Activated CD8-positive, alpha-beta memory T cell treated with anti-CD3 and anti-CD28 coated beads for 1 hour (primary cell): ENCODE measurements at places on chromosomes 2 and 18.

DNA sequence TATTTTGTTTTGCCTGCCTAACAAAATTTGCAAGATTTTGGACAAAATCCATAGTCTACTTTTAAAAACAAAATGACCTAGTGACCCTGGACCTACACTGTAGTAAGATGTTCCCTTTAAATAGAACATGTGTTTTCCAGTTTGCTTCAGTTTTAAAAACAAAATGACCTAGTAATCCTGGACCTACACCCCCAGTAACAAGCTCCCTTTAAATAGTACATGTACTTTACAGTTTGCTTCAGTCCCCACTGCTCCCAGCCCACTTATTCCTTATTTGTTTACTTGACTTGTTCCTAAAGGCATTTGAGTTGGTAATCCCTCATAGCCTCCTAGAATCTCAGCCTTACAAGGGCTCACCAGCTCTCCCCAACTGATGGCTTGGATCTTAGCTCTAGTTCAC is 34.5 kb upstream of the HTR2B start:
- DNase-seq = no peak

- DNase-seq = no peak
These were observed 6.5 kb downstream of the SLC66A3 start for GRCh38 chr2:11161747-11162146.

DNA sequence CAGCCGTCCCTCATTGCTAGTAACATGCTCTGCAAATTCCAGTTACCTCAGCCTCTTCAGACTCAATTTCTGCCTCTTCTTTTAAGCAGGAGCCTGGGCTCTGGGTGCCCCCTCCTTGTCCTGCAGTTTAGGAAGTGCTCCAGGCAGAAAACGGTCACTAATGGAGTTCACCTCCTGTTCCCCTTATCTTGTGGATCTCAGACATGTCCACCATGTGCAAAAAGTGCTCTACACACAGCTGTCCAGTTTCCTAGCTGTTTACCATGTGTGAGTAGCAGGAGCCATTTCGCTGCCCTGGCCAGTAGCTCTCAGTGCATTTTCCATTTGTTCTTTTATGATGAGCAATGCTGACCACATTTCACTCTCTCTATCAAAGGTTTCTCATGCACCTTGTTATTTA is 4.9 kb downstream of the SH3YL1 start:
- no peak for DNase-seq

- DNase-seq = no peak
These were observed 624 bp downstream of the ZNF516 start for GRCh38 chr18:76494231-76495005.

GRCh38 chr18:49400398-49401072 is 59.9 kb downstream of the DYM start:
- no peak for DNase-seq

GRCh38 chr2:231123362-231123898 is 1.4 kb downstream of the HTR2B start:
- no peak for DNase-seq

DNA sequence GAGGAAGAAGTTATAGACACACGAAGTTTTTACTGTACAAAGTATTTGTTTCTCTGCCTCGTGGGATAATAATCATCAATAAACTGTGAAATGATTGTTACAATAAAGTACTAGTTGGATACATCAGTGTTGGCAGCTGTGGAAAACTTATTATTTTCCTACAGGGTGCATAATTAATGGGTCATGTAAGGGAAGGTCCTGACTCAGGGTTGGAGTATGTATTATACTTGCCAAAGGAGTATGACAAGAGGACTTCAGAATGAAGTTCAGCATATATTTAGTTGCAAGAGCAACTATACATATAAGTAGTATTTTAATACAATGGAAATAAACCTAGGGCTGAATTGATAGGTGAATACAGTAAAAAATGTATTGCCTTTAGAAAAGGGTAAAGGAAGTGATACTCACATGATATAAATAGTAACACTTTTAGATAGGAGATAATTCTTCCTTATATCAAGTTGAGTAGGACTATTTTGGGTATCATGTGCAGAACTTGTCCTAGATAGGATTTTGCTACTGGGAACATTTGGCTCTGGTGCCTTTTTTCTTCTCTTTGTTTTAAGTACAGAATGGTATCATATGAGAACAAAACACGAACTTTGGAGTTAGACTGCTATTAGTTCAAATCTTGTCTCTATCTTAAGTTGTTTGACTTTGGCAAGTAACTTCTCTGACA is 79.1 kb downstream of the PLCL1 start:
- DNase-seq = no peak

DNA sequence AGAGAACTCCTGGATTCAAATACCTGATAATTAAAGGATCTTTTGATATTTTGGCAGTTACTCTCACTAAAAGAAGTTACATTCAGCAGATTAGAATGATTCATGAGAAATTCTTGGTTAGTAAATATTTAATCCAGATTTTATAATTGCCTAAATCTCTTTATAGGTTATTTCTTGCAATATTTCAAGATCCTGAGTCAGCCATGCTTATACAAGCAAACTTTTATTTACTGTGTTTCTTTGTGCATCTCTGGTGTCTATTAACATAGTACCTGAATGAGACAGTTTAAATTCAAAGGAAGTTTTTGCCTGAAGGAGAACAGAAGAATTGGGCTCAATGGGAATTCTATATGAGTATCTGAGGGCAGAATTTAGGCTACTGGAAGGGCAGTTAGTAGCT is 249.3 kb downstream of the ERBB4 start:
- DNase-seq = no peak

GRCh38 chr2:99903981-99904380 is 238.4 kb downstream of the AFF3 start:
- no peak for DNase-seq

- no peak for DNase-seq
These were observed 3.4 kb downstream of the MAP4K3 start for GRCh38 chr2:39433586-39434195.

GRCh38 chr18:2104620-2105462 is 466.5 kb downstream of the METTL4 start:
- peak; percentile 24 for DNase-seq

GRCh38 chr2:173545364-173545763 is 190.7 kb downstream of the CDCA7 start:
- DNase-seq = no peak

GRCh38 chr18:79524181-79525078 is 128.7 kb downstream of the NFATC1 start:
- peak; percentile 33 for DNase-seq

GRCh38 chr2:128752691-128753263 is 434.1 kb upstream of the HS6ST1 start:
- DNase-seq = no peak
